NCI-H1436 (cell line): ENCODE measurements at places on chromosomes 7 and 10.

DNA sequence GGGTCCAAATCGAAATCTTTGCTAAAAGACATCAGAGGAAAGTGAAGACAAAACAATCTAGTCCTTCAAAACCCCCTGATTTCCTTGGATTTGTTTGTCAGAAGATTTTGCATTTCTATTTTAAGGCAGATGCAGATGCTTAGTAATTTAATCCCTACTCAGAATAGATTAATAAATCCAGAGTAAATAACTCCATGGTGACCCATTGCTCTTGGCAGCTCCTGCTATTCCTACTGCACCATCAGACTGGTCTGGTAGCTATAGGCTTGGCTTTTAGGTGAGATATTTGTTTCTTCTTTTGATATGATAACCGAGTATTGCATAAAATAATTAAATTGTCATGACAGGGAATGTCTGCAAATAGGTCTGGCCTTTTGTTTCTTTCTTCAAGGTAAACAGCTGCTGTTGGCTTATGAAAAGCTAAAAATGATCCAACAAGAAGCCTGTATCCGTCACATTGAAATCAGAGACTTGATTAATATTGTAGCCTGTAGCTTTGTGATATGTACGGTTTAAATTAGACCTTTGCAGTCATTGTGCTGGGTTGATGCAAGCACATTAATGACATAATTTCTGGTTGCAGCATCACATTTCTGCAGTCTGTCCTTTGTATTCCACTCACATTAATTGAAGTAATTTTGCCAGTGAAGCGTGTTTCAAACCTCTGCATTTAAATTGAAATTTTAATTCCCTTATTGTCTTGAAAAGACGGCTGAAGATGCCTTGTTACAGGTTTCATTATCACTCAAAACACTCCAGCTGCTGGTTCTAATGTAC is 40.7 kb downstream of the EXOC4 start:
- peak; percentile 37 for DNase-seq

DNA sequence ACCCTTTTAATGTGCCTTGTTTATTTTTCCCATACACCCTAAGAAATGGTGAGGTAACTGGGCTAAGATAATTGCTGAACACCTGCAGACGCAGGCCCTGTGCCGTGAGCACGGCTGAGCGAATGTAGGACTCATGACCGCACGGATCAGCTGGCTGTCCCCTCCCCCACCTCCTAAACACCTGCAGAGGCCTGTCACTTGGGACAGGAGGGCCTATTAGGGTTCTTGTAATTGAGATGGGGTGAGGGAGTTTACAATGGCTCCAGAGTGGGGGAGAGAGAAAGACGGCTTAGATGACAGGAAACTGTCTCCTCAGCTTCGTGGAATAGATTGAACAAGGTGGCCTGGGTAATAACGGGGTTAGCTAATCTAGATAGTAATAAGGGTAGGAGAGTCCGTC is 291.7 kb upstream of the HABP2 start:
- DNase-seq = peak; percentile 3

- no peak for DNase-seq
Observed at GRCh38 chr7:18317941-18318340, 177.6 kb upstream of the HDAC9 start.

DNA sequence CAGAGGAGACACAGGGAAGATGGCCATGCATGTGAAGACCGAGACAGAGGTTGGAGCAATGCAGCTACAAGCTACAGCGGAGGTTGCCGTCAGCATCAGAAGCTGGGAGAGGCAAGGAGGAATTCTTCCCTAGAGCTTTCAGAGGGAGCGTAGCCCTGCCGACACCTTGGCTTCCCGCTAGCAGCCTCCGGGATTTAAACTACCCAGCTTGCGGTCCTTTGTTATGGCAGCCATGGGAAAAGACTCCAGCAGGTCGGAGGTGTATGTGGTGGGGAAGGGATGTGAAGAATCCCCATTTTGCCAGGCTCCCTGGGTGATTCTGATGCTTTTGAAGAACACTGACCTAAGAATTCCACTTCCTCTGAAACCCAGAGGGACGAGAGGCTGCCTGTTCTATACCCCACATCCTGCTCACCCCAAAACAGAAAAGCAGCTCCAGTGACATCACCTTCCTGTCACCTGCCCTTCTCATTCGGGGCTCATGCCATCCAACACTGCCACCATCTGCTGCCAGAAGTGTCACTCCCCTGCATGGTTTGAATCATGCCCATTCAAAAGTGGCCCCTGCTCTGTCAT is 3.3 kb upstream of the SEPHS1 start:
- DNase-seq = no peak

GRCh38 chr7:138478499-138478908 is 18.4 kb downstream of the TRIM24 start:
- no peak for DNase-seq

- peak; percentile 33 for DNase-seq
Observed at GRCh38 chr10:129030996-129031843, 435.8 kb upstream of the MGMT start.

- no peak for DNase-seq
Observed at GRCh38 chr7:74324531-74325209, 35.5 kb downstream of the CLIP2 start.

GRCh38 chr7:107982042-107982840 is 20.7 kb downstream of the LAMB1 start:
- DNase-seq = no peak

DNA sequence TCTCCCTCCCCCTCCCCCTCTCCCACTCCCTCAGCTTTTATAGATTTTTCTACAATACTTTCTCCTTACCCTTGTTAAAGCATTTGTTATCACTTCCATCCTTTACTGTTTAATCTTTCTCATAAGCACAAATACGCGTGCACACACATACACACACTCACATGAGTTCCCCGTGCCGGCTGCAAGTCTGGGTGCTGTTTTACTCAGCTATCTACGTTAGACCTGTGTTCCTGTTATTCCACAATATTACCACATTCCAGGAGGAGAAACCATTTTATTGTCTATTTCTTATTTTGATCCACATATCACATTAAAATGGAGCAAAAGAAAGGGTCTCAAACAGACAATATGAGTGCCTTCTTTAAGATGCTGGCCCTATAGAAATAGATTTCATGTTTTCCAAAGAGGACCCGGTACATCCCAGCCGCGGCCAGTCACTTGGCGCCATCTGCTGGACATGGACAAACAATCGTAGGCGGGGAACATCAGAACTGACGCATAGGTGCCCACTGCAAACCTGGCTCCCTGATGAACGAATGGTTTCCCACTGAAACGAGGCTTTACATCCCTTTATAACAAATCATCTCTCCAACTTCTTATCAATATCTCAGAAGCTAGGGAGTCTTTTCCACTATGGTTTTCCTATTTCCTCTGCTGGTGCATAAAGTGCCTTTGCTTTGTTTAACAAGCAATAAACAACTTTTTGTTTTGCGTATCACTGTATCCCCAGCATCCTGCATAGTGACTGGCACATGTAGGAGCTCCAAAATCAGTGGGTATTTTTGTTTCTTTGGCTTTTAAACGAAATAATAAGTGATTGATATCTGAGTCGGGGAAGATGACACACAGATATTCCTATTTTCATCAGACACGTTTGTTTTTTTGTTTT is 25.2 kb upstream of the OPTN start:
- peak; percentile 56 for DNase-seq

- no peak for DNase-seq
Observed at GRCh38 chr10:26706206-26706605, 8.7 kb downstream of the PDSS1 start.

- no peak for DNase-seq
Observed at GRCh38 chr10:111114758-111115500, 38.1 kb downstream of the ADRA2A start.

GRCh38 chr7:117582219-117582704 is 102.4 kb downstream of the CFTR start:
- DNase-seq = no peak

GRCh38 chr10:103761075-103761920 is 94.1 kb downstream of the SH3PXD2A start:
- no peak for DNase-seq

- no peak for DNase-seq
Observed at GRCh38 chr7:32905175-32905662, 13.7 kb upstream of the KBTBD2 start.

GRCh38 chr7:130921391-130922180 is 187.6 kb upstream of the KLF14 start:
- DNase-seq = peak; percentile 13

DNA sequence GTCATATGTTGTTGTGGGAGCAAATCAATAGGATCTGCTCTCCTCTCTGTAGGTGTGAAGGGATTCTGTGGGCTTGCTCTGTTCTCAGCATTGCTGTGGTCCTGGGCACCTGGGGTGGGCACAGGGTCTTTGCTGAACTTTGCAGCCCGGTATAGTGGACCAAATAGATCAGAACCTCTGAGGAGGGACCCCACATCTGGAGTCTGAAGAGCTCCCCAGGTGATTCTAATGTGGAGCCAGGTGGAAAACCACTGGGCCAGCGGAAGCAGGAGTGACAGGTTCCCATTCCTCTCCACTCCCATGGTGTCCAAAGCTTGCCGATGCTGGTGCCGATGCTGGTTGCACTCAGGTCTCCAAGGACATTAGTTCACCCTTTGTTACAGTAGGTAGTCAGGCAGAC is 257.2 kb downstream of the GLRX3 start:
- DNase-seq = no peak

DNA sequence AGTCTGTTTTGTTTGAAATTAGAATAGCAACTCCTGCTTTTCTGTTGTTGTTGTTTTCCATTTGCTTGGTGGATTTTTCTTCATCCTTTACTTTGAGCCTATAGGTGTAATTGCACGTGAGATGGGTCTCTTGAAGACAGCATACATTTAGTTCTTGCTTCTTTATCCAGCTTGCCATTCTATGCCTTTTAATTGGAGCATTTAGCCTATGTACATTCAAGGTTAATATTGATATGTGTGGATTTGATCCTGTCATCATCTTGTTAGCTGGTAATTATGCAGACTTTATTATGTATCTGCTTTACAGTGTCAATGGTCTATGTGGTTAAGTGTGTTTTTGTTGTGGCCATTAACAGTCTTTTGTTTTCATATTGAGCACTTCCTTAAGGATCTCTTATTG is 708.9 kb upstream of the ANKRD30A start:
- DNase-seq = no peak

- peak; percentile 64 for DNase-seq
Observed at GRCh38 chr10:133357285-133358161, at the start of gene FUOM. FUOM (minus strand) TSS chr10:133358019; CDS start chr10:133358007, 12 bp downstream.

DNA sequence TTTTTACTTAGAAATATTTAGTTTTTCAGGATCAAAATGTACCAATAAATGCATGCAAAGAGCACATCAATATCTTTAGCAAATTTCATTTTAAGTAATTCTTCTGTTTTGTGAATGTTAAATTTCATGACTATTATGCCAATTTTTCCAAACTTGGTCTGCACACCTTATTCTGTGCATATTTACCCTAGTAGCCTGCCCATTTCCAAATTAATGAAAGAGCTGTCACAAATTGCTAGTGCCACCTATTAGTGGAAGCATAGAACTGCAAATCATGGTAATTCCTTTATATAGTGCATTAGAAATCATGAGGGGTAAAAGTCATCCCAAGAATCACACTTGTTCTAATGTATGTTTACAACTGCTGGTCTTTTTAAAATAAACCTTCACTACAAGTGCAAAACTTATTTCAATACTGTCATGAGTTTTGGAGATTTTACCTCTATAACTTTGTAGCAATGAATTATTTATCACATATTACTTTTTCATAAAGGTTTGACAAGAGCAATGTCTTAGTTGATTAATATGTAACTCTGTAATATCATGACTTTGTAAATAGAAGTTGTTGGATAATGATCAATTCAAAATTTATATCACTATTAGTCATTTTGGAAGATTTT is 5.7 kb downstream of the SEMA3A start:
- DNase-seq = no peak

DNA sequence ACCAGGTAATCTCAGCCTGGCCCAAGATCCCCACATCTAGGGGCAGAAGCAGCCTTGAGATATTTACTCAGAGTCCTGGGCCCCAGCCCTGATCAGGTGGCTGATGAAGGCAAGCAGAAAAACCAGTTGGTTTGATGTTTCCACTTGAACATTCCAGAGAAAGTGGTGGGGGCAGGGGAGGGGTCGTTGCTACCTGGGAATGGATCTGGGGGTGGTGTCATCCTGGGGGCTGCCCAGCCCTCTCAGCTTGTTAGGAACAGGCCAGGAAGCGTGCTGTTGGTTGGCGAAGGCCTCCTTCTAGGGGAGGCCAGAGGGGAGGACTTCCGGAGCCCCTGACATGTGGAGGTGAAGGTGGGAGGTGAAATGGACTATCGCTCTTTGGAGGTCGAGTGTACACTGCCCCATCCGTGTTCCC is 3.7 kb upstream of the ABHD11 start:
- no peak for DNase-seq

DNA sequence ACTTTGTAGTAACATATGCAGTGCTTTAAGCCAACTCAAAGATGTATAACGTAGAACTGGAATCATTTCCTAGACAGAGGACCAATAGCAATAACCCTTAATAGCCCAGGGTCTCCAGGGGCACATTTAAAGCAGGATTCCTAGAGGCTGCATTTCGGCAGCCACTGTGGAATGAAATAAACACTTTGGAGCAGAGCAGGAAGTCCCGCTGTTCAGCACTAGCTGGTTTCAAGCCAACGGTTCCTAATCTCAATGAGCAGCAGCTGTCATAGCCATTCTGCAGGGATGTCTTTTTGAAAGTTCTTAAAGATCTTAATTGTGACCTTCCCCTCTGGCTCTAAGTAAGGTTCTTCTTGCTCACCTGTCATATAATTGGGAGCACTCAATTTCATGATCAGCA is 18.4 kb upstream of the MACROH2A2 start:
- DNase-seq = no peak

GRCh38 chr7:121275204-121275603 is 53.6 kb upstream of the WNT16 start:
- no peak for DNase-seq

GRCh38 chr7:77413128-77413527 is 3.0 kb downstream of the GSAP start:
- DNase-seq = no peak

DNA sequence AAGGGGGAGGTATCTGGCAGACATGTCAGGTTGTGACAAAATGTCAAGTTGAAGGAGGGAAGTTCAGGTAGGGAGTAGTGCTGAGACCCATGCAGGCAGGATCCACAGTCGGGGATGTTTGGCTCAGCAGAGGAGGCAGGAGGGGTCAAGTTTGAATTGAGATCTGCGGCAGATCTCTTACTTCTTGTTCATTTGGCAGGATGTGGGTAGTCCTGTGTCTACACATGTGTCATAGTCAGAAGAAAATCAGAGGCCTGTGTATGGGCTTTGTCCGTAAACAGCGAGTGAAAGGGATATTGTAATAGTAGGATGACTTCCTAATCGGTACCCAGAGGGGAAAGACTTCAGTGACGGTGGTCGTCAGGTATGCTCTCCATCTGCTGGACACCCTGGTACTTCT is 203.8 kb upstream of the MTPN start:
- no peak for DNase-seq

- no peak for DNase-seq
Observed at GRCh38 chr10:33507662-33508425, 173.4 kb upstream of the NRP1 start.

DNA sequence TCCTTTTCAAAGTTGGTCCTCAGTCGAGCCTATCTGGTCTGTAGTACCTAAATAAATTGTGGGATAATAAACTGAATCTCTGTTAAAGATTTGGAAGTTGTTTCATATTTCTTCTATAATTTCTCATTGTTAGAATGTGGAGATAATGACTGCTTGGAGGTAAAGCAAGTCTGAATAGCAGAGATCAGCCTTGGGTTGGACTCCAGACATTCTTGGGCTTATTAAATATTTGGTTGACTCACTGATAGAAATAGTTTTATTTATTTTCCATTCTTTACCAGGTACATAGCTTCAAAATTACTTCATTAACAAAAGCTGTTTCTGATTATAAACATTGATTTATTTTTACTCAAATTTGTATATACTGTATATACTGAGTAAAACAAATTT is 34.3 kb downstream of the TPST1 start:
- DNase-seq = no peak

- no peak for DNase-seq
Observed at GRCh38 chr7:27714831-27715444, 25.0 kb upstream of the TAX1BP1 start.
